ENCODE measurements at places on chromosomes 2 and 18.

GRCh38 chr2:149715005-149715592 is 127.5 kb upstream of the MMADHC start:
- H3K36me3 ChIP-seq: no peaks in the 10 kb centered on the region
- no peak overlapping the region for H3K4me3 ChIP-seq
- H3K27me3 ChIP-seq: no peaks in the 10 kb centered on the region
- no peak for DNase-seq
- H3K4me1 ChIP-seq: no peaks in the 10 kb centered on the region

- no peak for DNase-seq
- H3K27ac ChIP-seq: no peak overlapping the region
- H3K27me3 ChIP-seq: no peaks in the 10 kb centered on the region
- H3K4me1 ChIP-seq: no peaks in the 10 kb centered on the region
Observed at GRCh38 chr18:64273724-64274123, 124.8 kb upstream of the LINC00305 start.

DNA sequence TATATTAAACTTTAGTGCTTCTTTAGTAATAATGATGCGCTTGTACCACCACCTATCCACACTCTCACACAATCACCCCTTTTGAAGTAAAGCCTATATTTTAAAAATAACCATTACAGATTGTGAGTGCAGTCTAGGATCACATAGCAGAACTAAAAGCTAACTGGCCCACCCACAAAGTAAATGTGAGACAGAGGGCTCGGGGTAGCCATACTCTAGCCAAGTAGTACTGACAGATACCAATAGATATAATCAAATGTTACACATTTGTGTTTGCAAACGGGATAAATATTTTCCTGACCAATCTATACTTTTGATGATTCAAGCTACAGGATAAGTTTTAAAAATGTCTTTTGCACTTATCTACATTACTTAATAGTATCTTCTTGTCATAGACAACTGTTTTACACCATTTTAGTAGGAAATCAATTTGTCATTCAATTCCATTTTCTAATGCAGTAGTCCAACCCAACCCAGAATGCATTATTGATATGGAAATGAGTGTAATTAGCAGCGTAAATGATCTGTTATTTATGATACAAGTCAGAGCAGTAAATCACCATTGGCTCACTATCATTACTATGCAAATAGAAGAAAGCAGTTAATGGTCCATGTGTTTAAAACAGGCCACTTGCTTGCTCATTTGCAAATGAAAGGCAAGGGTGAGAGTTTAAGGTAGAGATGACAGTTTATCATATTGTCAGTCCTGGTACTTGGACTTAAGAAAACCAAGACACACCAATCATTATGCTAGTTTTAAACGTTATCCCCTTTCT is 111.8 kb downstream of the ERBB4 start:
- H3K4me3 ChIP-seq: no peak overlapping the region
- H3K4me1 ChIP-seq: no peaks in the 10 kb centered on the region
- no peak for DNase-seq
- no peak overlapping the region for H3K27ac ChIP-seq
- no peaks in the 10 kb centered on the region for H3K36me3 ChIP-seq
- H3K27me3 ChIP-seq: no peaks in the 10 kb centered on the region

- H3K27ac ChIP-seq: no peak overlapping the region
- no peak overlapping the region for H3K4me3 ChIP-seq
- DNase-seq: no peak
- no peaks in the 10 kb centered on the region for H3K36me3 ChIP-seq
- H3K27me3 ChIP-seq: no peaks in the 10 kb centered on the region
- no peaks in the 10 kb centered on the region for H3K4me1 ChIP-seq
Observed at GRCh38 chr2:36287363-36288275, 68.0 kb upstream of the CRIM1 start.

- H3K27ac ChIP-seq: no peak overlapping the region
- H3K4me1 ChIP-seq: no peaks in the 10 kb centered on the region
- no peak for DNase-seq
- H3K4me3 ChIP-seq: no peak overlapping the region
- no peaks in the 10 kb centered on the region for H3K36me3 ChIP-seq
Observed at GRCh38 chr18:75896865-75897264, 469.4 kb upstream of the SMIM21 start.

DNA sequence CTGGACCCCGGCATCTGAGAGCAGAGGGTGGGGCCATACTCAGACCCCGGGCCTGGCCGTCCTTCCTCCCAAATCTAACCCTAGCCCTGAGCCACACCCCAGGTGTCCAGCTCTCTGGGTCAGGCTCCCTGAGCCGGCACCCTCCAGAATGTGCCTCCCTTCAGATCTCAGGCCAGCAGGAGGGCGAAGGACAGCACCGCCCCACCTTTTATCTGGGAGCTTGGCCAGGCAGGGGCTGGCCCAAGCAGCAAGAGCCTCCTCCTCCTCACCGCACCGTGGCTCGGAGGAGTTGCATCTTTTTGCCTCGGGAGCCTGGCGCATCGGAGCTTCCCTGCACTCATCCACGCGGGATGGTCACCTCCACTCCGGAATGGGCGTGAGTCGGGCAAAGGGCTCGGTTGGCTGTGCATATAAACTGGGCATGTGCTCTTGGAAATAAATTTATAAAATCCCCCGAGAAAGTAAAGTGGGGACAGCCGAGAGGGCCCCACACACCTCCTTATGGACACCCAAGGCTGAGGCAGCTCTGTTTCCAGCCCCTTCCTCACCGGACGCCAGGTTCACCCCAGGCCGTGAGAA is 69.1 kb upstream of the CTDP1 start:
- H3K27ac ChIP-seq: no peak overlapping the region
- no peaks in the 10 kb centered on the region for H3K4me1 ChIP-seq
- H3K27me3 ChIP-seq: peaks cover 15% of the 10 kb centered on the region
- no peak for DNase-seq
- H3K4me3 ChIP-seq: no peak overlapping the region

GRCh38 chr18:24629921-24630320 is 169.5 kb downstream of the HRH4 start:
- peaks cover 53% of the 10 kb centered on the region for H3K27me3 ChIP-seq
- no peak overlapping the region for H3K27ac ChIP-seq
- H3K36me3 ChIP-seq: no peaks in the 10 kb centered on the region
- no peak overlapping the region for H3K4me3 ChIP-seq
- DNase-seq: no peak

- H3K36me3 ChIP-seq: no peaks in the 10 kb centered on the region
- peaks cover 2% of the 10 kb centered on the region for H3K27me3 ChIP-seq
- H3K4me3 ChIP-seq: no peak overlapping the region
- no peak for DNase-seq
Observed at GRCh38 chr2:20421988-20422370, 24.9 kb upstream of the RHOB start.

DNA sequence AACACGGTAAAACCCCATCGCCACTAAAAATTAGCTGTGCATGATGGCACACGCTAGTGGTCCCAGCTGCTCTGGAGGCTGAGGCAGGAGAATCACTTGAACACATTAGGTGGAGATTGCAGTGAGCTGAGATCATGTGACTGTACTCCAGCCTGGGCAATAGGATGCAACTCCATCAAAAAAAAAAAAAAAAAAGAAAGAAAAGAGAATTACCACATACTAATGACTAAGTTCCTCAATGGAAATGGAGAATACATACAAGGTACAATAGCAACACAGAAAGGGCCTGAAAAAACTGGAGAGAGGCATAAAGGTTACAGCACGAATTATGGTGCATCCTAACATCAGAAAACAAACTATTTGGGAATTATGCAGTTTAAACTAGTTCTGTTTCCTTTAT is 81.3 kb downstream of the CDH2 start:
- no peak overlapping the region for H3K27ac ChIP-seq
- DNase-seq: no peak
- no peaks in the 10 kb centered on the region for H3K36me3 ChIP-seq
- H3K27me3 ChIP-seq: no peaks in the 10 kb centered on the region

- H3K27ac ChIP-seq: no peak overlapping the region
- no peak overlapping the region for H3K4me3 ChIP-seq
- H3K36me3 ChIP-seq: no peaks in the 10 kb centered on the region
- DNase-seq: no peak
- H3K27me3 ChIP-seq: peaks cover 12% of the 10 kb centered on the region
Observed at GRCh38 chr2:39922679-39923405, 143.8 kb upstream of the THUMPD2 start.

- H3K27ac ChIP-seq: no peak overlapping the region
- H3K27me3 ChIP-seq: no peaks in the 10 kb centered on the region
- no peak for DNase-seq
- H3K36me3 ChIP-seq: peaks cover 3% of the 10 kb centered on the region
Observed at GRCh38 chr18:48771641-48772375, 179.0 kb downstream of the SMAD7 start.

DNA sequence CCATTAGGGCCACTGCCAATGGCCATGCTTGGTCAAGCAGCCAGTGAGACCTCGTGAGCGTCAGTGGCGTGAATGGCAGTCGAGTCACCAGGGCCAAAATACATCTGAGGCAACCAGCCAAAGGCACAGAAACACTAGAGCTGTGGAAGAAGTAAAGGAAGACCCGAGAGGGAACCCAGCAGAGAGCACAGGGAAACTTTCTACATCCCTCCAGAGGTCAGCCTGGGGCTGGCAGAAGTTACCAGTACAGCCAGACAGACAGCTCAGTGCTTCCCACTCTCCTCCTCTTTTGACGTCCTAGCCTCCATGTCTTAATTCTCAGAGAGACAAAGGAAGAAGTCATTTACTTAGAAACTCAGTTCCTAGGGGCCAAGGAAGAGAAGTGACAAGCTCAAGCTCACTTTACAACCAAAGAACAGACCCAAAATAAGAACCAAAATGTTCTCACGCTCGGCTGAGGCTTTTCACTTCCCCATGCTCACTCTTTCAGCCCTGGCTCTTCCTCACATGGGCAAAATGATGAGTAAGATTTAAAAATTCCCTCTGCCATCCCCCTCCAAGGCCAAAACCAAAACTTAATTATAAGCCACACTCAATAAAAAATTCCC is 8.7 kb downstream of the CYRIA start:
- no peaks in the 10 kb centered on the region for H3K36me3 ChIP-seq
- H3K4me1 ChIP-seq: peaks cover 29% of the 10 kb centered on the region
- DNase-seq: no peak
- peak overlapping the region; percentile 18 for H3K27ac ChIP-seq

GRCh38 chr2:126788113-126788512 is 110.6 kb upstream of the TEX51 start:
- H3K4me3 ChIP-seq: no peak overlapping the region
- H3K27me3 ChIP-seq: peaks cover 24% of the 10 kb centered on the region
- DNase-seq: no peak
- no peaks in the 10 kb centered on the region for H3K4me1 ChIP-seq
- H3K36me3 ChIP-seq: no peaks in the 10 kb centered on the region
- H3K27ac ChIP-seq: no peak overlapping the region

All from effector memory CD8-positive, alpha-beta T cell (primary cell).